ENCODE measurements at places on chromosomes 12 and 14.

- no peak overlapping the region for H3K4me3 ChIP-seq
- no peaks in the 10 kb centered on the region for H3K4me1 ChIP-seq
- DNase-seq, result no peak
- no peaks in the 10 kb centered on the region for H3K36me3 ChIP-seq
- peaks cover 8% of the 10 kb centered on the region for H3K27me3 ChIP-seq
These were observed 392.6 kb downstream of the FUT8 start for GRCh38 chr14:65805113-65805473.

DNA sequence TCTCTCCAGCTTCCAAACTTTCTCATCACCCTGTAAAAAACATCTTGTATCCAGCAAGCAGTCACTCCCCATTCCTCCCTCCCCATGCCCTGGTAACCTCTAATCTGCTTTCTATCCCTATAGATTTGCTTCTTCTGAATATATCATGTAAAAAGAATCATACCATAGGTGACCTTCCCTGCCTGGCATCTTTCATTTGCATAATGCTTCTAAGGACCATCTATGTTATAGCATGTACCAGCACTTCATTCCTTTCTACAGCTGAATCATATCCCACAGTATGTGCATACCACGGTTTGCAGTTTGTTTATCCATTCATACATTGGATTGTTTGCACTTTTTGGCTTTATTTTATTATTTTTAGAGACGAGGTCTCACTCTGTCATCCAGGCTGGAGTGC lies 22.9 kb upstream of the VPS37B start:
- no peak overlapping the region for H3K4me3 ChIP-seq
- peaks cover 12% of the 10 kb centered on the region for H3K4me1 ChIP-seq
- no peaks in the 10 kb centered on the region for H3K36me3 ChIP-seq
- H3K27me3 ChIP-seq, result peaks cover 13% of the 10 kb centered on the region
- no peak for DNase-seq
- no peak overlapping the region for H3K27ac ChIP-seq

- no peak overlapping the region for H3K4me3 ChIP-seq
- no peaks in the 10 kb centered on the region for H3K36me3 ChIP-seq
- H3K4me1 ChIP-seq, result no peaks in the 10 kb centered on the region
These were observed 130.7 kb downstream of the TMTC2 start for GRCh38 chr12:82817368-82817767.

- no peak overlapping the region for H3K27ac ChIP-seq
- peaks cover 2% of the 10 kb centered on the region for H3K36me3 ChIP-seq
- H3K4me3 ChIP-seq, result no peak overlapping the region
- peaks cover 5% of the 10 kb centered on the region for H3K27me3 ChIP-seq
- no peaks in the 10 kb centered on the region for H3K4me1 ChIP-seq
These were observed 83.0 kb upstream of the METAP2 start for GRCh38 chr12:95390932-95391331.

GRCh38 chr12:38691164-38691563 lies 214.2 kb downstream of the CPNE8 start:
- no peaks in the 10 kb centered on the region for H3K27me3 ChIP-seq
- H3K27ac ChIP-seq, result no peak overlapping the region
- no peaks in the 10 kb centered on the region for H3K36me3 ChIP-seq

GRCh38 chr14:83874662-83875061 lies 1655.3 kb upstream of the FLRT2 start:
- H3K4me3 ChIP-seq, result no peak overlapping the region
- no peak for DNase-seq
- no peak overlapping the region for H3K27ac ChIP-seq
- no peaks in the 10 kb centered on the region for H3K4me1 ChIP-seq
- H3K36me3 ChIP-seq, result no peaks in the 10 kb centered on the region

GRCh38 chr12:104513681-104514080 lies 56.9 kb downstream of the CHST11 start:
- H3K4me3 ChIP-seq, result no peak overlapping the region
- peaks cover 76% of the 10 kb centered on the region for H3K4me1 ChIP-seq
- no peak overlapping the region for H3K27ac ChIP-seq
- no peaks in the 10 kb centered on the region for H3K27me3 ChIP-seq

- H3K4me1 ChIP-seq, result no peaks in the 10 kb centered on the region
- no peak overlapping the region for H3K27ac ChIP-seq
- H3K27me3 ChIP-seq, result no peaks in the 10 kb centered on the region
- no peak for DNase-seq
These were observed 162.3 kb downstream of the KCNH5 start for GRCh38 chr14:62882967-62883366.

GRCh38 chr12:128784030-128784760 lies 39.6 kb downstream of the SLC15A4 start:
- H3K27me3 ChIP-seq, result peaks cover 2% of the 10 kb centered on the region
- H3K4me3 ChIP-seq, result no peak overlapping the region
- H3K4me1 ChIP-seq, result peaks cover 12% of the 10 kb centered on the region

- DNase-seq, result no peak
- H3K27ac ChIP-seq, result no peak overlapping the region
- H3K4me1 ChIP-seq, result no peaks in the 10 kb centered on the region
- peaks cover 3% of the 10 kb centered on the region for H3K27me3 ChIP-seq
- no peak overlapping the region for H3K4me3 ChIP-seq
These were observed 215.1 kb downstream of the ASCL1 start for GRCh38 chr12:103172447-103173112.

Data from activated T-helper 1 cell treated with anti-CD3 and anti-CD28 coated beads, Interleukin-12 subunit alpha, Interleukin-12 subunit beta, Interleukin-2, Interleukin-4 antibody, amounts not matched to agents 30 ng/mL and 10 ng/mL and 1 ng/mL, durations not matched to agents 14 hours and 24 hours and 36 hours (primary cell).